ENCODE measurements at places on chromosomes 11 and 22.

GRCh38 chr22:26443901-26444690 is 15.0 kb downstream of the ASPHD2 start:
- DNase-seq: no peak

DNA sequence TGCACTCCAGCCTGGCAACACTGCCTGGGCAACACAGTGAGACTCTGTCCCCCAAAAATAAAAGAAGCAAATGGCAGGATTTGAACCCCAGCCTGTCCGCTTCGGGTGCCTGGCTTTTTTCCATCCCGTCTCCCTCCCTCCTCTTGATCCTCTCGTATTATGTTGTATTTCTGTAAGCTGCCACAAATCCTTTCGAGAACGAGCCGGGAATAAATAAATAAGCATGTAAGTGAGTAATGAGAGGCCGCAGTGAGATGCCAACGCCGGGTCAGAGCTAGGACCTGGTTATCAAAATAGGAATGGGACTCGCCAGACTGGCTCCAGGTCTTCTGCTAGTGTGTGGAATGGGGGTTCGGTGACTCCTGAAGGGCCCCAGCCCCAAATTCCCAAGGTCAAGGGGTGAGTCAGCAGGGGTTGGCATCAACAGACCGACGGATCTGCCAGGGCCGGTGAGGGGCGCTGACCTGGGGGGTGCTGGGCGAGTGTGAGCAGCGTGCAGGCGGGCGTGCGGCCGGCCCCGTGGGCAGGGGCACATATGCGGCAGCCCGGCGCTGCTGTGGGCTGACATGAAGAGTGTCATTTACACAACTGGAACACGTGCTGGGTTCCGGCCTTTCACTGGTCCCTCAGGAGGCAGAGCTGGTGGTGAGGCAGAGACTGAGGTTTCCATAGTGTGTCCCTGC is 47.8 kb downstream of the FLRT1 start:
- DNase-seq: no peak

GRCh38 chr22:46612341-46612903 is 7.8 kb upstream of the GRAMD4 start:
- DNase-seq: no peak

DNA sequence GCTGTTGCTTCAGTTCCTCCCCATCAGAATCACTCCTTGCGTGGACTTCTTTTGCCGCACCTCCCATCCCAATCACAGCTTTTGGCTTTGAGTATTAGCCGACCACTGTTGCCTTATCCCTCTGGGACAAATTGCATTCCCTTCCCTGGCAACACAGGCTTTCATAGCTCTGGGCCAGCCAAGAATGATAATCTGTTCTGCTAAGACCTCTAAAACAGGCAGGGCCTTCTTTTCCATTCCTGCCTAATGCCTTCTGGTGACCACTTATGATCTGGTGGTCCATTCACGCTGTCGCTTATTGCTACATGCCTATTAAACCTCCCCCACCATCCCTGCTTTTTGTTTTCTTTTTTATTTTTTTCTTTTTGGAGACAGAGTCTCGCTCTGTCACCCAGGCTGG is 9.6 kb downstream of the SEC14L2 start:
- DNase-seq: no peak

DNA sequence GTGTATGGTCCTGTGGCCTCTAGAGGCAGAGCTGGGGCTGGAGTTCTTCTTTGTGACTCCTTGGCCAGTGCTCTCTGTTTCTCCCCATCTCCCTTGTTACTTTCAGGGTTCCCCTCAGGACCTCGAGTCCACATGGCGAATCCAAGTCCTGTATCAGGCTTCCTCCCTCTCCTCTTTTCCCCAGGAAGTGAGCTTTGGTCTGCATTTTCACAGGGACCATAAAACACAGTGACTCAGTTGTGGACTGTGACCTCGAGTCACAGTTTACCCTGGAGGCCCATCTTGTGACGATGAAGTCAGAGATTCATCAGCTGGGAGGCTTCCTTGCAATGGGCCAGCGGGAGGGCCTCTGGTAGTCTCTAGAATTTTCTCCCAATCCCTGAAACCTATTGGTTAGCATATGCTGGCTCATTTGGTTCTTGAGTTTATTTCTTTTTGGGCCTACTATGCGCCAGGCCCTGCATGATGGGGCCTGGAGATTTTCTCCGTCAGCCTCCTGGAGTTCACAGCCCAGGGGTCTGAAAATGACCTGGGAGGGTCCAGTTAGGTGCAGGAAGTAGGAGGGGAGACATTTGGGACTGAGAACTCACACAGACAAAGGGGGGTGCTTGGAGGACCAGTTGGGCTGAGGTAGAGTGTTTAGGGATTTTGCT is 100.8 kb downstream of the KIAA1671 start:
- no peak for DNase-seq

DNA sequence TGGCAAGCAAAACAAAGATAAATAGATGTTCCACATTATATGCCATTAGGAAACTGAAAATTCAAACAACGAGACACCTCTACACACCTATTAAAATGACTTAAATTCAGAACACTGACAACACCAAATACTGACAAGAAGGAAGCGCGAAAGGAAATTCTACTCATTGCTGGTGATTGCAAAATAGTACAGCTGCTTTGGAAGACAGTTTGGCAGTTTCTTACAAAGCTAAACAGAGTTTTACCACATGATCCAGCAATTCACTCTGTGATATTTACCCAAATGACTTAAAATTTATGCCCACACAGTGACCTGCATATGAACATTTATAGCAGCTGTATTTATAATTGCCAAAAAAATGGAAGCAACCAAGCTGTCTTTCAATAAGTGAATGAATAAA is 232.6 kb downstream of the CASP12 start:
- DNase-seq: no peak
